ENCODE measurements at places on chromosomes 12 and 14.

DNA sequence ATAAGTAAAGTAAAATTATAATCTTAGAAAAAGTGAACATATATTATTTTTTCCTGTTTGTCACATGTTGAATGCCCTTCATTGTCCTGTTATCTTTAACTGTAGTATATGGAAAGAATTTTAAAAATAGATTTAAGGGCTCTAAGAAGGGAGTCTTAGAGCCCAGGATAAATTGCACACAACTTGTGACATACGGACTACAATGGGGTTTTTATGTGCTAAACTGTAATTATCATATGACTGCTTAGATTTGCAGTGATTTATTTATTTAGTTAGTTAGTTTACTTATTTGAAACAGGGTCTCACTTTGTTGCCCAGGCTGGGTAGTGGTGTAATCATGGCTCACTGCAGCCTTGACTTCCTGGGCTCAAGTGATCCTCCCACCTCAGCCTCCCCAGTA lies 187.8 kb upstream of the HMGA2 start:
- DNase-seq: no peak

DNA sequence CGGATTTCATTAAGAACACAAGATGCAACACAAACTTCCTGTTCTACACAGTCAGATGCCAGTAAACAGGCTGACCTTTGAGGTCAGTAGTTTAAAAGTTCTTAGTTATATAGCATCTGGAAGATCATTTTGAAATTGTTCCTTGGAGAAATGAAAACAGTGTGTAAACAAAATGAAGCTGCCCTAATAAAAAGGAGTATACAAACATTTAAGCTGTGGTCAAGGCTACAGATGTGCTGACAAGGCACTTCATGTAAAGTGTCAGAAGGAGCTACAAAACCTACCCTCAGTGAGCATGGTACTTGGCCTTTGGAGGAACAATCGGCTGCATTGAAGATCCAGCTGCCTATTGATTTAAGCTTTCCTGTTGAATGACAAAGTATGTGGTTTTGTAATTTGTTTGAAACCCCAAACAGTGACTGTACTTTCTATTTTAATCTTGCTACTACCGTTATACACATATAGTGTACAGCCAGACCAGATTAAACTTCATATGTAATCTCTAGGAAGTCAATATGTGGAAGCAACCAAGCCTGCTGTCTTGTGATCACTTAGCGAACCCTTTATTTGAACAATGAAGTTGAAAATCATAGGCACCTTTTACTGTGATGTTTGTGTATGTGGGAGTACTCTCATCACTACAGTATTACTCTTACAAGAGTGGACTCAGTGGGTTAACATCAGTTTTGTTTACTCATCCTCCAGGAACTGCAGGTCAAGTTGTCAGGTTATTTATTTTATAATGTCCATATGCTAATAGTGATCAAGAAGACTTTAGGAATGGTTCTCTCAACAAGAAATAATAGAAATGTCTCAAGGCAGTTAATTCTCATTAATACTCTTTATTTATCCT lies 13.5 kb downstream of the PTGER2 start:
- DNase-seq: no peak

DNA sequence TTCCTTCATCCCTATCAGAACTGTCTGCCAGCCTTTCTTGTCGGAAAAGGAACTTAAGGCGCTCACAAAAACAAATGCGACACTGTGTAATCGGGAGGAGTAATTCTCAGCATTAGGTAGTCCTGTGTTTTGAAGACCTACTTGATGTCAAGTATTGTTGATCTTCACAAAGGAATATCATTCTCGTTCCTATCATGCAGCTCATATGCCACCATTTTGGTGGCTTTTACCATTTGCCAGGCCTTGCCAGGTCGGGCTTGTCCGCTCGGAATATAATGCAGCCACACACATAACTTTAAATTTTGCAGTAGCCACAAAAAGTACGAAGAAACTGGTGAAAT lies 903 bp upstream of the PPP4R3A start:
- DNase-seq: no peak

- DNase-seq: no peak
Measured at GRCh38 chr14:59251811-59252771, 63.6 kb downstream of the DAAM1 start.

GRCh38 chr14:65149116-65149515 lies 46.8 kb upstream of the MAX start:
- DNase-seq: no peak

GRCh38 chr12:86666316-86666715 lies 410.1 kb upstream of the MGAT4C start:
- DNase-seq: no peak

GRCh38 chr14:81348061-81348460 lies 52.1 kb downstream of the STON2 start:
- DNase-seq: no peak

DNA sequence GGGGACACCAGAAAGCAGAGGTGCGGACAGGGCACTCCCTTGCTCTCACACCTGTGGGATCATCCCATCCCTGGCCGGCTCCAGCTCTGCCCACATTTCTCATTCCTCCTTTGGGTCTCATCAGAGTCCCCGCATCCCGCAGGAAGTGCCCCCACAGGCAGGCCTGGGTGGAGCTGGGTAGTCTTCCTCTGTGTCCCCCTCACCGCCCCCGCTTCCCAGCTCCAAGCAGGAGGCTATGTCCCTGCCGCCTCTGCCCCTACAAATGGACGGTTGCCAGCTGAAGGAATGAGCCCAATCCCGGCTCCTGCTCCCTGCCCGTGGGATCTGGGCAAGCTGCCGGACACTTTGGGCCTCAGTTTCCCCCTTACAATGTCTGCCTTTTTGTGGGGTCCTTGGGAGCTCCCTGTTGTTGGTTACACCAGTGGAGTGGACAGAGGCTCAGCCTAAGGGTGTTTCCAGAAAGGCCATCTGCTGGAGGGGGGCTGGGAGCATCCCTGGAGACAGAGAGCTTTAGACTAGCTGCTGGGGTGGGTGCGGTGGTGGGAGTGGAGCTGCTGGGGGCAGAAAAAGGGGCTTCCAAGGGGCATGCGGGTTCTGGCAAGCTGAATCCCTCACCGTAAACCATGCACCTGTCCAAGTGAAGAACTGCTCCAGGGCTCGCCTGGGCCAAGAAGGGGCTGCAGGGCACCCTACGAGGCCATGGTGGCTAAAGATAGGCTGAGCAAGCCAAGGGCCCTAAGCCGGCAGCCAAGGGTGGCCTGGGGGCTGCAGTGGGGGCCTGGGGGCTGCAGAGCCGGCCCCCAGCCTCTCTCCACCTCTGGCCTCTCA lies 7.9 kb upstream of the GPR132 start:
- DNase-seq: no peak

GRCh38 chr12:128138125-128138524 lies 128.8 kb upstream of the TMEM132C start:
- DNase-seq: no peak

GRCh38 chr12:109625131-109625559 lies 51.6 kb downstream of the MVK start:
- DNase-seq: no peak

GRCh38 chr12:43357141-43357540 lies 194.9 kb downstream of the ADAMTS20 start:
- no peak for DNase-seq

DNA sequence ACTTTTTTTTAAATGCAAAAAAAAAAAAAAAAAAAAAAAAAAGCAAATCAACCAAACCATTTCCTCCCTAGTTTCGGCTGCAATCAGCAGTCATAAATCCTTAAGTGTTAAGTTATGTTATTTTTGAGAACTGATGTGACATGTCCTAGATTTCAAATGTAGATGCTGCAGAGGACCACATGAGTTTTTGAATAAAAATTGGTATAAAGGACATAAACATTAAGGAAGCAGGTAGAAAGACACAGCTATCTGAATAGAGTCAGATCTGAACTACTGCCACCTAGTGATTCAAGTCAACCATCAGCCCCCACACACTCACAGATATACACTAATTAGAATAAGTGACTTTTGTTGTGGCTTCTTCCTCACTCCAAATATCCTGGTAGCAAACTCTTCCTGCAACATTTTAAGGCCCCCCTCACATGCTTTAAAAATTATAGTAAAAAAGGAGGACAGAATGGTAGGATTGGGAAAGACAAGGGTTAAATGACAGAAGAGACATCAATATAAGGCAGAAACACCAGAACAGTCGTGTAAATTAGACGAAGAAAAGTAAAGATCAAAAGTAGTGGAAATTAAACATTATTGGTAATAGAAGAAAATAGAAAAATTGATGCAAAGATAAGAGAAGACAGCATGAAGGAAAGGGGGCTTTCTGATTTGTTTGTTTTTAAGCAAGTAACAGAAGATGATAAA lies 394.5 kb upstream of the ATP2B1 start:
- DNase-seq: no peak

GRCh38 chr14:101839236-101839635 lies 77.7 kb downstream of the PPP2R5C start:
- no peak for DNase-seq

GRCh38 chr12:51059086-51059485 lies 11.0 kb downstream of the LETMD1 start:
- DNase-seq: no peak

- no peak for DNase-seq
Measured at GRCh38 chr14:51392416-51392815, 152.4 kb downstream of the TMX1 start.

GRCh38 chr14:105739331-105740102 lies 213.1 kb downstream of the TMEM121 start:
- no peak for DNase-seq

GRCh38 chr12:53328043-53328435 lies 6.6 kb upstream of the AAAS start:
- no peak for DNase-seq

- DNase-seq: no peak
Measured at GRCh38 chr12:119036878-119037825, 55.8 kb downstream of the SRRM4 start.

- no peak for DNase-seq
Measured at GRCh38 chr12:102757882-102758226, 159.2 kb downstream of the PAH start.

GRCh38 chr12:34377243-34378035 lies 355.1 kb downstream of the ALG10 start:
- DNase-seq: no peak

GRCh38 chr14:106489112-106489881 lies 962.9 kb downstream of the TMEM121 start:
- DNase-seq: no peak

DNA sequence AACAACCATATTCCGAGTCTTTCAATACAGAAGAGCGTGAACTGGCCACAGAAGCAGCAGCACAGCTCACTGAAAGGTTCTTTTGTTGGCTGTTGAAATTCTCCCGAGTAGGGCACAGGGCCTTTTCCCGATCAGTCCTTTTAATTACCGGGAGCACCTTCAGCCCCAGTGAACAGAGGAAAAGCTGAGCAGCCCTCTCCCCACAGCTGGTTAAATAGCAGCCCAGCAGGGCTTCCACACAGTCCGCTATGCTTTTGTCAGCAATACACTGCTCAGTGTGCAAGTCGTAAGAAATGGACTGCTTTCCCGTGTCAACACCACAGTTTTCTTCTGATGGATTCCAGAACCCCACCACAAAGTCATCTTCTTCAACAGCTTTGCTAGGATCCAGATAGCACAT lies 61.3 kb downstream of the DICER1 start:
- no peak for DNase-seq

DNA sequence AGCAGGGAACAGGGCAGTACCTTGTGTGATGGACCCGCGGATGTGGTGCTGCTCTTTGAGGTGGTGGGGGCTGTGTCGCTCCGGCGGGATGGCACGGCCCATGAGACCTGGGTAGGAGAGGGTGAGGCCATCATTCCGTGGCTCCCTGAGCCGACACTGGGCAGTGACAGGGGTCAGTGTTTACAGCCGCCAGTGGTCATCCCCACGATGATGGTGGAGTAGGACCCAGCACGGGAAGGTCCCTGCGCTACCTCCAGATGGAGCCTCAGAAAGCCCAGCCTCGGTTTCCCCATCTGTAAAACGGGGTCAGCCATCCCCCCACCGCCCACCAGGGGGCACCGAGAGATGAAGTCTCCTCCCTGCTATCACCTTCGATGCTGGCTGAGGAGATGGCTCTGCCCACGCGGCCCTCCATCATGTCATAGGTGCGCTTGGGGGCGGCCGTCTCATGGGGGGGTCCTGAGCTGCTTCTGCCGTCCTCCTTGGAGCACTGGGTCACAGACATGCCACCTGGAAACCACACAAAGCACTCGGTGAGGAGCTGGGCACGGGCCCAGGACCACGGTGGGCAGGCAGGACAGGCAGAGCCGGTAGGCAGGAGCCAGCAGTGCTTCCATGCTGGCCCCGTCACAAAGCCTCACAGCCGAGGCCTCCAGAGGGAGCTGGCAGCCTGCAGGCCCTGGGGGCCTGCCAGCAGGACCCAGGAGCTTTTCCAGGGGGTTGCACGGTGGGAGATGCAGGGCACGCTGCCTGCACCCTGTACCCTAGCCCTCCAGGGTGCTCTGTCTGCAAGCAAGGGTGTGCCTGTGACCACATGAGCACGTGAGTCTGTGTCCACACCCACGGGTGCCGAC lies 53.1 kb downstream of the RFLNA start:
- no peak for DNase-seq

DNA sequence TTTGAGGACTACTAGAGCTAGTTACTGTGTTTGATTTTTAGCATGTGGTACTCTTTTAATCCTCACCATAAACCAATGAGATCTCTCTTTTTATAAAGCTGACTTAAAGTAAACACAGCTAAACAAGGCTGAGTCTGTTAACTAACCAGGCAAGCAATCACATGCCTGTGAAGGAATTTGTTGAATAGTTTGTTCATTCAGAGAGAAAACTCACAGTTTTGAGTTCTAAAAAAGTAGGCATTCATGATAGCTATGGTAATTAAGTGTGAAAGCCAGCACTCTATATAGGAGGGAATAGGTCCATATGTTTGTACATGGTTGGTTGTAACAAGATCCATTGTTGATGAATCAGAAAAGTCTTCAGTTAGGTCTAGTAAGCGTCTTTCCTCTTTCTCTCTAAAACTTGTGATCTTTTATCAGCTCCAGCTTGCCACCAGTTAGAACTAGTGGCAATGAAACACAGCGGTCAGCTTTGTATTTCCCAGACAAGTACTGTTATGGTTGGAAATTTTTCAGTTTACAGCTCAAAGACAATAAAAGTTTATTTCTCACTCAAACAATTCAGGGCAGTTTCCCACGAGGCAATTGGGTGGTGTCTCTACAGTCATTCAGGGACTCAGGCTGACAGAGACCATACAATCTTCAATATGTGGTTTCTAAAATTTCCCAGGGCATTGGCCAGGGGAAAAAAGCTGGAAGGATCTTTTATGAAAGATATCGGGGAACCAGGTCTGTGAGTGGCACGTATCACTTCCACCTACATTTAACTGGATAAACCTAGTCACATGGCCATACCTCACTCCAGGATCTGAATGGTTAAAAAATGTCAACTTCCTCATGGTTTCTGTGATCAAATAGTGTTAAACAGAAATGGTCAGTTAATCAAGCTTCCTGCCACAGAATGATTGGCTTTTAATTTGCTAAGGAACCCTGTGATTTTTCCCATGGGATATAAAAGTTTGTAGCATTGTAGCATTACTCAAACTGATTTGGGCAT lies 203.1 kb downstream of the KIF21A start:
- no peak for DNase-seq

GRCh38 chr12:84692071-84692470 lies 220.5 kb downstream of the SLC6A15 start:
- no peak for DNase-seq

GRCh38 chr14:81743605-81744004 lies 210.0 kb upstream of the SEL1L start:
- no peak for DNase-seq
